ENCODE measurements at places on chromosomes 1 and 21.

DNA sequence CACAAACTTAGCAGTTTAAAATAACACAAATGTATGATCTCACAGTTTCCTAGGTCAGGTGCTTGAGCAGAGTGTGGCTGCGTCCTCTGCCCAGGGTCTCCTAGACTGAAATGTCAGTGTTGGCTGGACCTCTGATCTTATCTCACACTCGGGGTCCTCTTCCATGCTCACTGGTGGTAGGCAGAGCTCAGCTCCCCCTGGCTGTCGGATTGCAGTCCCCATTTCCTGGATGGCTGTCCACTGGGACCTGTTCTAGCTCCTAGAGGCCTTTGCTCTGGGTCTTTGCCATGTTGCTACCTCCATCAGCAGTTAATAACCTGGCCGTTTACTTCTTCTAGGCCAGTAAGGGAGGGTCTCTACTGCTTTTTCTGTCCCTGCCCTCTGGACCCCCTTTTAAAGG, 107.5 kb downstream of the PCNX2 start:
- DNase-seq, result no peak

GRCh38 chr1:232937741-232938375, 12.6 kb upstream of the NTPCR start:
- DNase-seq, result no peak

DNA sequence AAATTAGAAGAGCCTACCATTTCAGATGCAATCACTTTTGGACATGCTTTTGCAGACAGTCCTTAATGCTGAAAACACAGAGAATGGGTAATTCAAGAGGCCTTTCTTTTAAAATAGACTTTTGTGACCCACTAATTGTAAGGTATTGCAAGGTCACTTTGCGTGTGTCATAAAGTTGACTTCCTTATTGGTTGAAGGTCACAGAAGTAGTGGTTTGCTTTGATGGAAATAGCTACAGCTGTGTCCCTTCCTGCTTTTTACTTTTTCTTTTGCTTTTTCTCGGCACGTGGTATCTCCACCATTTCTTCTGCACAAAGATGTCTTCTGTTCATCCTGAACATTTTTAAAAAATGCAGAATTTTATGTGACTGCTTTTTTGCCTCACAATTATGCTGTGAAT, 146.8 kb downstream of the DYRK1A start:
- no peak for DNase-seq

GRCh38 chr1:199510314-199510713, 517.2 kb upstream of the NR5A2 start:
- DNase-seq, result no peak

DNA sequence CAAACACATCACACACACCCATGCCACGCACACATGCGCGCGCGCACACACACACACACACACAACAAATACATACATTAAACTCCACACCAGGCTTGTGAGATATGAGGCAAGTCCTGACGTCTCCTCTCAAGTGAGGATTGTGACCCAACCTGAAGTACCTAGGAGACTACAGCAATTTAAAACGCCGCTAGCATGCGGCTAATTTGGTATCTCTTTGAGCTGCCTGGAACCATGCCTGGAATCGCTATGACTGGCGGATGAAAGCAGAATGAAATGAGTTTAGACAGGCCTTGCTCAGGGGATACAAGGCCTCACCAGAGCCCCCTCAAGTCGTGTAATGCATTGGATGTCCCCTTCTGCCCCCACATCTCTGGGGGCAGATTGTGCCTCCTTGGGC, 1.6 kb upstream of the RAB7B start:
- DNase-seq, result no peak

GRCh38 chr1:36269408-36269838, 36.7 kb upstream of the SH3D21 start:
- no peak for DNase-seq

- no peak for DNase-seq
Measured at GRCh38 chr1:198030682-198031081, 113.5 kb downstream of the LHX9 start.

DNA sequence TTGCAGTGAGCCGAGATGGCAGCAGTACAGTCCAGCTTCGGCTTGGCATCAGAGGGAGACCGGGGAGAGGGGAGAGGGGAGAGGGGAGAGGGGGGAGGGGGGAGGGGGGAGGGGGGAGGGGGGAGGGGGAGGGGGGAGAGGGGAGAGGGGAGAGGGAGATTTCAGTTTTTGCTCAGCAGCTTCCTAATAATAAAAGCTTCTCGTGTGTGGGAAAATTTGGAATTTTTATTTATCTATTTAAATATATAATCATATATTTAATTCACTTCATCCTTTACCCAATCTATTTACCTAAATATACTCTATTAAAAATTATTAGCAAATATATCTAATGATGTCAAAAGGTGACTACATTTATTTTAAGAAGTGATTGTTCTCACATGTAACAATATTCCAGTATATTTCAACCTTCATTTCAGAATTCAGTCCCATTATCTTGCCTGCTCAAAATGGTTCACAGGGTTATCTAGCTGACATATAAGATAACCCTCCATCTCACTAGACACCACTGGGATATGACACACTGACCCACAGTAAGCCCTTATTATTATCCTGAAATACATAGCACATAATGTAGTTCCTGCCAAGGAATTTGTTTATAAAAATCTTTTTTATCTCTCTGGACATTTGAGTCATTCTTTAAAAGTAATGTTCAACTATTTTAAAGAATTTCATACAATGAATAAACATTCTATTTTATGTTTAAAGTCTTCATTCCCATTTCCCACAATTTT, 105.9 kb downstream of the GPATCH2 start:
- no peak for DNase-seq

DNA sequence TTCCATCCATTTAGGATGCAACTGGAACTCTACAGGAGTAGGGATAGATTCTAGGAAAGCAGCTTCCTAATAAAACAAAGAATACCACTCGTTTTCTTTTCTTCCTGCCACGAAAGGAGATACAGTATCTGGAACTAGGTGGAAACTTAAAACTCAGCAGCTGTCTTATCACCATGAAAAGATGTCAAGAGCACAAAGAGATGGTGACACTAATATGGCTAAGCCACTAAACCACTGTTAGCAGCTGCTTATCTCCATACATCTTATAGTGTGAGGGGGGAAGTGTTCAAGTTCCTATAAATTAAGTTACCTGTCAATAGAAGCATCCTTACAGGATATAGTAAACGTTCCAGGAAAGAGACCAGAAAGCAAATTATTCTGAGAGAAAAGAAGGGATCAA, 162.5 kb downstream of the TYW3 start:
- no peak for DNase-seq

GRCh38 chr1:17615959-17616358, 76.5 kb downstream of the ARHGEF10L start:
- DNase-seq, result no peak

- DNase-seq, result no peak
Measured at GRCh38 chr1:52967666-52968065, 40.6 kb downstream of the SCP2 start.

- DNase-seq, result no peak
Measured at GRCh38 chr1:95139039-95139438, 21.9 kb downstream of the TLCD4 start.

- no peak for DNase-seq
Measured at GRCh38 chr1:243758647-243759046, 91.4 kb downstream of the AKT3 start.

- no peak for DNase-seq
Measured at GRCh38 chr1:46062651-46063319, 69.6 kb downstream of the PIK3R3 start.

GRCh38 chr21:27700974-27701614, 734.2 kb upstream of the ADAMTS5 start:
- peak; percentile 23 for DNase-seq

GRCh38 chr1:151888972-151889570, 20.2 kb downstream of the THEM4 start:
- no peak for DNase-seq

DNA sequence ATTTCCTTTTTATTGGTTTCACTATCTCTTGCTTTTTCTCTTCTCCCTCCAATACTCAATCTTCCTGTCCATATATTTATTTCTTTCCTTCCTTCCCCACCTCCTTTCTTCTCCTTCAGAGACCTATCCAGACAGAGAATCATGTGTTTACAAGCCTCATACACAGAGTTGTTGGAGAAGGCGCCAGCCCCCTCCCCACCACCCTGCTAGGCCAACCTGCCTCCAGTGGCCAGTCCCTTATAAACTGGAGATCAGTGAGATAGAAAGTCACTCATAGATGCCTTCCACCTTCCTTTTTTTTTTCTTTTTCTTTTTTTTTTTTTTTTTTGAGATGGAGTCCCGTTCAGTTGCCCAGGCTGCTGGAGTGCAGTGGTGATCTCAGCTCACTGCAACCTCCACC, 53.3 kb downstream of the CD247 start:
- no peak for DNase-seq

DNA sequence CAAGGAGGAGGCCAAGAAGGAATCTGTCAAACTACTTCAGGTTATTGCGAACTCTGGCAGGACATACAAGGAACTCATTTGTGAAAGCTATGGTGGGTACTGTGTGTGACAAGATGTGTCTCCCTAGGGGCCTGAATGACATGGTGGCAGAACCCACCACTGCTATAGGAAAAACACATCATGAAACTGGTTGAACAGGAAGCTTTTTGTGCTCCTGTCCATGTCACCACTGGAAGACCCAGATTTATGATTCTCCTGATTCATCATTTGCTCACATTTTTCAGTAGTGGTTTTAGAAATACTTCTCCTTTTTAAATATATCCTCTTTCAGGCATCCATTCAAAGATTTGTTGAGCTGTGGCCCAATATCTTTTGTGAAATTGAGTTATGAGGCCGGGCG, 23.6 kb downstream of the ARMH1 start:
- DNase-seq, result no peak

- no peak for DNase-seq
Measured at GRCh38 chr1:182507685-182508084, 57.7 kb downstream of the RGSL1 start.

DNA sequence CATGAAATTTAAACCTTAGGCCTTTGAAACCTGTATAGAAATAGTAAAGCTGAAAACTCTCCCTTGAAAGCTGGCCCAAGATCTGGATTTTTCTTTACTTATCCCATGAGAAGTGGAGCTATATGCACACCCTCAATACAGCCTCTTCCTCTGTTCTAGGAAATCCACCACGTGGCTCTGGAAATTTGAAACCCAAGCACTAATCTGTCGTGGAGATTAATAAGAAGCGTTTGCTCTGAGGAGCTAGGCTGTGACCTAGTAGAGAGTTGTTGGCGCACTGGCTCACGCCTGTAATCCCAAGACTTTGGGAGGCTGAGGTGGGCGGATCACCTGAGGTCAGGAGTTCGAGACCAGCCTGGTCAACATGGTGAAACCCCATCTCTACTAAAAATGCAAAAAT, 291.3 kb upstream of the PLXNA2 start:
- DNase-seq, result no peak

GRCh38 chr1:46190539-46190938, 7.7 kb downstream of the POMGNT1 start:
- DNase-seq, result no peak

DNA sequence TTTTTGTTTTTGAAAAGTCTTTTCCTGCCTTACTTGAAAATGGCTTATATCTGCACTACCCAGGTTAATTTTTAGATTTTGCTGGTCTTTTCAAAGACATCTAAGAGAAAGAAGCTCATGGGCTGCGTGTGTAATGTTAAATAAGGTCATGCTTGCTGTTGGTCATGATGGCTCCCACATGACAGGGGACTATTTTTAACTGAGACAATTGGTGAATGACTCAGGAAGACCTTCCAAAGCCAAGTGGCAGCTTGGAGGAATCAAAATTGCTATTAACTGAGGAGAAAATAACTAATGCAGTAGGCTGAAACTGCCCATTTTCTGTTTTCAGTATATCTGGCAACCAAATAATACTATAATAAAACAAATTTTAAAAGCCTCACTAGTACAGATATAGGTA, 117.1 kb upstream of the SPAG17 start:
- no peak for DNase-seq

- no peak for DNase-seq
Measured at GRCh38 chr1:167166690-167167075, 54.0 kb upstream of the POU2F1 start.

DNA sequence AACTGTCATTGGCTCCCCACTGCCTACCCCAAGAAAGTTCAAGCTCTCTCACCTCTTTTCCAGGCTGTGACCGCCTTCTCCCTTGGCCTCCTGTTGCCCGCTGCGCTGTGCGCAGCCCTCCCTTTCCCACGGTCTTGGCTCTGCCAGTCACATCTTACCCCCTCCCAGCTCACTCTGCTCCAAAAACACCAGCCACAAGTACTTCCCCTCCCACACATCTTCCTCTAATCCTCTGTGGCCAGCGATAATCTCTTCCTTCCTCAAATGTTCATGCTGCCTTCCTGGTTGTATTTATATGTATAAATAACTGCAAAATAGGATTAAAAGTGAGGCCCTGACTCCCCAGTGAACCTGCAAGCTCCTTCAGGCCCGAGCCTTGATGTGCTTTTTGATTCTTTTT, 81.8 kb downstream of the AJAP1 start:
- no peak for DNase-seq

DNA sequence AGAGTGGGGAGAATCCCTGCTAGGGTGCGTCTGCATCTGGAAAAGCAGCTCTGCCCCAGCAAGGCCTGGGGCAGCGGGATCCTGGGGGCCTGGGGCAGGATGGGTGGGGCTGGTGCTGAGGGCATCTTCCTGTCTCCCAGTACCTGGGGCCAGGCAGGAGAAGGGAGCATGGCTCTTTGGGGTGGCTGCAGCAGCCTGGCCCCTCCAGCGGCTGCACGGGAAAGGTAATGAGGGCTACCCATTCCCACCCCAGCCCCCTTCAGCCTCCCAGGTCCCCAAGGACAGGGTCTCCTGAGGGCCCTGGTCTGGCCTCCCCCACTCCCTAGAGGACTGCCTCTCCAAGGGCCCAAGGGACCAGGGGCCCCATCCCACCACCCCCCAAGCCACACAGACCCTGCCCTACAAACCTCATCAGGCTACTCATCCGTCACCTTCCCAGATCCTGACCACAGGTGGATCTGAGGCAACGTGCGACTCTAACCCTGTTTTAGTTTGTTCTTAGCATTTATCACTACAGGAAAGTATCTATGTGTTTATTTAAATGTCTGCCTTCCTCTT, 910 bp upstream of the ANKRD65 start:
- no peak for DNase-seq

DNA sequence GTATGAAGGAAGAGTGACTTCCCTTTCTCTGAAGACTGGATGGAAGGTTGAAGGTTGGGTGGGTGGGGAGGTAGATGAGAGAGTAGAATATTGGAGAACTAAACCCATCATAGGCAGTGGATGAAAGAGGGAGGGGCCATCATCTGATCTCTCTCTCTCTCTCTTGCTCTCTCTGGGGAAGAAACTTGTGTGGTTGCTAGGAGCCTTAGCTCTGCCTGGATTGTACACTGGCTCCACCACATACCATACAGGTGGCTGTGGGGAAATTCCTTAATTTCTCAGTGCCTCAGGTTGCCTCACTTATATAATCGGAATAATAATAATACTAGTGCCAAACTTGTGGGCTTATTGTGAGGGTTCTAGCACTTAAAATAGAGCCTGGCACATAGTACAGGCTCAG, 9.5 kb downstream of the XCL1 start:
- DNase-seq, result no peak

Measured in T-helper 9 cell (primary cell).